Stimulated activated CD4-positive, alpha-beta T cell treated with anti-CD3 and anti-CD28 coated beads, Interleukin-15, amount 100 ng/mL, for 48 hours (primary cell): ENCODE measurements at places on chromosomes 3 and 15.

DNA sequence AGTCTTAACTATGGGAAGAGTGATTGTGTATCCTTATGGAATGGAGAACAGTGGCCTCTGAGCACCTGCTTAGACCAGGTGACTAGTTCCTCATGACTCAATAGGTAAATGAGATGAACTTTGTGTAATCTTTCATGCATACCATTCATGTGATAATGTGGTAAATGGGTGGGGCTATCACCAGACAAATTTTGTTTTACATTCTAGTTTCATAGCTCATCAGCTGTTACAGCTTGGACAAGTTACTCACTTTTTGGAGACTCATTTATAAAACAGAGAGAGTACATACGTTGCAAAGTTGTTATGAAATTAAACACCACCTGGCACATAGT is 103.7 kb upstream of the TGFBR2 start:
- DNase-seq, result no peak

DNA sequence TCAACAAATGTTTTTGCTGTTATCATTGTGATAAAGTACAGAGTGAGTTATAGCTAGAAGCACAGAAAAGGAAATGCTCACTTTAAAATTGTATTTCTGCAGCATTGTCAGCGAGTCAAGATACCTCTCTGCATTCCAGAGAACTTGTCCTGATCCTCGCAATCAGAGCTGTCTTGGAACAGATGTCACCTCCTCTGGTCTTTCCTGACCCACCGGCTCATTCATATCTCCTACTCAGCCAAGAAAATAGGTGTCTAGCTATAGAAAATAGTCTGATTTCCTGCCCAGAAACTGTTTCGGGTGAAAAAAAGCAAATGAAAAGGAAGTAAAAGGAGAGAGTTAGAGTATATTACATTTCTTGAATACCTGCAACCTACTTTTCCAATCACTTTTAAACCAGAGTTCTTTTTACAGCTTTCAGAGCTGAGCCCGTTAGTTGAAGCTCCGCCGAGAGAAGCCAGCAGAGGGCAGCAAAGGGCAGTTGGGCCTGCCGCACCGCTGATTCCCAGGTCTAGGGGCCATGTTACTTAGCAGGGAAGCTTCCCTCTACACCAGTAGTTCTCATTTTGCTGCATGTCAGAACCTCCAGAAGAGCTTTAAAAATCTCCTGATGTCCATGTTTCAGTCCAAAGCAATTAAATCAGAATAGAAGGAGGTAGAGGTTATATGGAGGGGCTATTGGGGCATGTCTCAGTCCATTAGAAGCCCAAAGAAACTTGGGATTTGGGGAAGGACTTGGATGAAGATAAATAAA is 185.7 kb upstream of the THRB start:
- peak; percentile 7 for DNase-seq

DNA sequence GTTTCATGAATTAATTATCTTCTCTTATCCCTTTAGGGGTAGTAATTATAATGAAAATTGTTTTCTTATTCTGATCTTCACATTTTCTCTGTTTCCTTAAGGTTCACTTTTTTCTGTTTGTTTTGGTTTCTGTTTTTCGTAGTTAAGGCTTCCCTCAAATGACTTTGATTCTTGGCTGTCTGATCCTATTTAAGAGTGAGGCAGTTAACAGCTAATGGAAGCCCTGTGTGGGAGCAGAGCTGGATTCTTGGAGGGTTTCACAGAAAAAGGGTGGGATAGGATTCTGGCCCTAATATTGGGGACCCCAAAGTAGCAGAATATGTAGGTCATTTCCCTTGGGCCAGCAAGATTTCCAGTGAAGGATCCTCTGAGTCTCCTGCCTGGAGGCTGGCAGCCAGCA is 6.8 kb upstream of the AMOTL2 start:
- DNase-seq, result no peak

DNA sequence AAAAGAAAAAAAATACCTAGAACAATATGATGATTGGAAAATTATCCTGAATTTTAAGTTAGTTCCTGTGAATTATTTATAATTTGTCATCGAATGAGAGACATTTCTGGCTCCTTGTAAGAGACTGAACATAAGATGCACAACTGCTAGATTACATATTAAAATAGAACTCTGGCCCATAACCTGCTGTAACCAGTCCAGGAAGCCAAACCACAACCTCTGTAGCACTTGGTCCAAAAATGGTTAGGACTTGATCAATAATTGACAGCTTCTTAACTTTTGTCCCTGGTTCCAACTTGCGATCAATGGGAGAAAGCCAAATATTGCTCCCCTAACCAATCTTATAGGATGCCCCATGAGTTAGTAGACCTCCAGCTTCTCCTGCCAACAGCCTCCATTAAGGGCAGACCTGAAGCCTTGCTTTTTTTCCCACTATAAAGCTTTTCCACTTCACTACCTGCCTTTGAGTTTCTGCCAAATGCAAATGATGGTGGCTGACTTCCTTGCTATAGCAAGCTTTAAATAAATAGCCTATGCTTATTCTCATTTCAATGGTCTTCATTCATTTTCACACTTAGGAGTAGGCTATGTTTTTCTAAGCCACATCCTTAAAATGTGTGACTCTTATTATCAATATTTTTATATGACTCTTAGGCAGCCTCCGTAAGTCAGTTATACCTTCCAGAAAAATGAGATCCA is 224.0 kb upstream of the ARHGEF26 start:
- no peak for DNase-seq

DNA sequence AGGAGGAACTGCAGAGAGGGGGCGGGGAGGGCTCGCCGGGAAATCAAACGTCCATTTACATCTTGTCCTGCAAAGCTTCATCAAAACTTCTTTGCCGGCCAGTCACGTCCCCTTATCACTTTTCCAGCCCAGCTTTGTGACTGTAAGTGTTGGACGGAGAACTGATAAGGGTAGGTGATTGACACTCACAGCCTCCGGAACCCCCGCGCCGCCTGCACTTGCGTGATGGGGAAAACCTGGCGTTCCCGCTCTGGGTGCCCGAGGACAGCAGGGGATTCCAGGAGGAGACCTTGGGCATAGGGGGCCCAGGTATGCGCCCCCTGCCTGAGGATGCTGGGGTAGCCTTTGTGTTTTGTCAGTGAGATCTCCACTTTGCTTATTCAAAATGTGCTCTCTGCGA is 72.8 kb upstream of the ANKRD34C start:
- no peak for DNase-seq

DNA sequence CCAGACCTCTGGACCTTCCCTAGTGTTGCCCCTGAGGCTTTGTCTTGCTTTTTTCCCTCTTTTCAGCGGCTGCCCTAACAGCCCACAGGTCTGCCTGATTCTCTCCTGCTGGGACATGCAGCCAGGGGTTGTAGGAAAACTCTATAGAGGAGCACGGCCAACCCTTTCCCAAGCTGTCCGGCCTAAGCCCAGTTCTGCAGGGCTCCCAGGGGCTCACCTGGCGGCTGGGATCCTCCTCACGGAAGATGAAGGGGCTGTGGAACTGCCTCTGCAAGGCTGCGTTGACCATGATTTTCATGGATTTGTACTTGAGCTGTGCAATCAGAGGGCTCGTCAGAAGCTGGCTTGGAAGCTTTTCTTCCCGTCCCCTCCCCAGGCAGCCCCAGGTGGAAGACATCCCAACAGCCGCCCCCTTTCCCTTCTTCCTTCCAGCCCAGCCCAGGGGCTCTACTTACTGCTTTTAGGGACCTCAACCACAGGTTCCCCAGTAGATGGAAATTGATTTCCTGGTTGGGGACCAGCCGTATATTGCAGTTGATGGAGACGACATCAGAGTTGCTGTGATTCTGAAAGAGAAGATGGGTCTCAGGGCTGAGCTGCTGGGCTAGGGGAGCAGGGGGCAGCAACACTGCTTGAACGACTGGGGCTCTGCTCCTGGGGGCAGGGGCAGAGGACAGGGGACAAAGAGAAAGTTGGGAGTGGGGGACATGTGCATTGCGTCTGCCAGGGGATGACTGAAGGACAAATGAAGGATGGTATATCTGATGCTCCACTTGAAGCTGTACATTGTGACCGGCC is 29.8 kb downstream of the FEM1B start:
- no peak for DNase-seq

DNA sequence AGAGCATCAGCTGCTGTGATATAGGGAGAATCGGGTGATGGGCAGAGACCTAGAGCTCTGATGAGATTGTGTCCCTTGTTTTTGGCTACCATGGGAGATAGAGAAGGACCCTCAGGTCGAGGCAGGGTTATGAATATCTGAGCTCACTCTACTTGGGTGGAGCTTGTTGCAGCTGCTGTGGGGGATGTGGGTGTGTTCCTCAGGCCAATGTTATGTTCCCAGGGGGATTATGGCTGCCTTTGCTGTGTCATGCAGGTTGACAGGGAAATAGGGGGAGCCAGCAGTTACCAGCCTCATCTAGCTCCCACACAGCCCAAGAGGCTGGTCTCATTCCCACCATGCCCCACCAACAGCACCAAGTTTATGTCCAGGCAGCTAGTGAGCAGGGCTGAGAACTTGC is 131.5 kb downstream of the TRIM42 start:
- no peak for DNase-seq
